ENCODE measurements at places on chromosomes 7 and 10. TPM values are rescaled to one million over a fixed set of nuclear protein-coding genes. Genes with fewer than 3 reads are reported as not detected.

GRCh38 chr10:53477313-53477675 is 704.7 kb upstream of the MBL2 start:
- H3K27ac ChIP-seq = no peak overlapping the region
- H3K27me3 ChIP-seq = 0 out of 2 replicates have a peak, but pooled peaks cover 12% of the 10 kb centered on the region
- H3K36me3 ChIP-seq = no peaks in the 10 kb centered on the region
- H3K4me3 ChIP-seq = no peak overlapping the region
- no peaks in the 10 kb centered on the region for H3K4me1 ChIP-seq
- DNase-seq = no peak

The PNLIPRP2 gene
- total RNA-seq = not detected

DNA sequence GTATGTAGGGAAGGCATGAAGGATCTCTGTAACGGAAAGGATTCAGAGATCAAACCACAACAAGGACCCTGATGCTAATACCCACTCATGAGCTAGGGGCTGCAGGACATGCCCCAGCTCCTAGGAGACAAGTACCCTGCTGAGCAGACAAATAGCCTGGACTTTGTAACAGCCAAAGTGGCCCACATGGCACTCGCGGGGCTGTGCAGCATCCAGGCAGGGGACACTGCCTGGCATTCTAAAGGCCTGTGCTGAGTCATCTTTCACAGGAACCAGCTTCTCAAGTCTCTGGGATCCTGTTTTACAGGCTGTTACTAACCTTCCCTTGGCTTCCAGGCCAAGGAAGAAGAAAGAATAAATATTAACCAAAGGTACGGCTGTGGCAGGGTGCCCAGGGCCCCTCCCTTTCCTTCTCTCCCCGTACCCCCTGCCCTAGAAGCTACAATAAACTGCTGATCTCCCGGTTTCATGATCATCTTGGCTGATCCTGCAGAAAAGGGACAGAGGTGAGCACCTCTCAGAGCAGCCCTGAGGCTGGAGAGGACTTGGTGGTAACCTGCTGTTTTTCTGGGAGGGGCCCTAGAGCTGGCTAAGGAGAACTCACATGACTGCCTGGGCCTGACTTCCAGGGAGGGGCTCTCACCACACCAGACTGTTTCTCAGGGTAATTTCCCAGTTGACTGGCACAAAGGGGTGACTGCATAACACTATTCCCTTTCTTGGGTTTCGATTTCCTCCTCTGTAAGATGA is 4.2 kb upstream of the RPEL1 start:
- no peaks in the 10 kb centered on the region for H3K36me3 ChIP-seq
- H3K4me3 ChIP-seq = peak overlapping the region; percentile 16
- peak; percentile 98 for DNase-seq
- peak overlapping the region; percentile 100 for H3K27ac ChIP-seq
- H3K27me3 ChIP-seq = no peaks in the 10 kb centered on the region

GRCh38 chr10:25059990-25060389 is 43.6 kb downstream of the THNSL1 start:
- no peaks in the 10 kb centered on the region for H3K27me3 ChIP-seq
- peak overlapping the region; percentile 25 for H3K27ac ChIP-seq
- H3K36me3 ChIP-seq = no peaks in the 10 kb centered on the region
- H3K4me3 ChIP-seq = 0 out of 2 replicates have a peak overlapping the region, but pooled peaks have one; percentile 18
- DNase-seq = peak; percentile 89

The C10orf67 gene
- total RNA-seq = 0.15 TPM

DNA sequence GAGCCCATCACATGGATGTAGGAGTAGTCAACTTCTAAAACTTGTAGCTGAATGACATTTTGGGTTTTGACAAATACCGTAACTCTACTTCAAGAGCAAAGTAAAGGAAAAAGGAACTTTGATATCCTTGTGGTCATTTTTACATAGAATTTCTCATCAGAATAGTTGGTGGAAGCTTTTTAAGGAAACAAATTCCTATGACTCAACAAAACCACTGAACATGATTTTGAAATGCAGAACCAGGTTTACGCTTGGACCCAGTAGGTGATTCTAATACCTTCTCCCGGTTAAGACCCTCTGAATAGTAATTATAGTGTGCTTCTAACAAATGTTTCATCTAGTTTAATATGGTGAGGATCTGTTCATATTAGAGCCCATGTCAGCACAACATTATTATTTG is 307.8 kb downstream of the GPR37 start:
- H3K27me3 ChIP-seq = no peaks in the 10 kb centered on the region
- H3K4me3 ChIP-seq = no peak overlapping the region
- DNase-seq = peak; percentile 55
- H3K4me1 ChIP-seq = peaks cover 20% of the 10 kb centered on the region
- no peak overlapping the region for H3K27ac ChIP-seq

DNA sequence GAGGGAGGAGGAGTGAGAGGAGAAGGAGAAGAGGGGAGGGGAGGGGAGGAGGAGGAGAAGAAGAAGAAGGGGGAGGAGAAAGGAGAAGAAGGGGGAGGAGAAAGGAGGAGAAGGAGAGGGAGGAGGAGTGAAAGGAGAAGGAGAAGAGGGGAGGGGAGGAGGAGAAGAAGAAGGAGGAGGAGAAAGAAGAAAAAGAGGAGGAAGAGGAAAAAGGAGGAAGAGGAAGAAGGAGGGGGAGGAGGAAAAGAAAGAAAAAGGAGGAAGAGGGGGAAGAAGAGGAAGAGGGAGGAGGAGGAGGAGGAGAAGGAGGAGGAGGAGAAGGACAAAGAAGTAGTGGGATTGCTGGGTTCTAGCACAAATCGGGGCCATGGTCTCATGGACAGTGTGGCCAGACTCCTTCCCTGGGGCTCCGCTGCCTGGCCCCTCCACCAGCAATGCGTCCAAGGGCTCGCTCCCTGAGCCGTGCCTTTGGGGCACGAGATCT is 4.2 kb upstream of the MAFK start:
- H3K27me3 ChIP-seq = no peaks in the 10 kb centered on the region
- no peak overlapping the region for H3K27ac ChIP-seq
- DNase-seq = peak; percentile 36
- H3K4me3 ChIP-seq = peak overlapping the region; percentile 9
- no peaks in the 10 kb centered on the region for H3K36me3 ChIP-seq

DNA sequence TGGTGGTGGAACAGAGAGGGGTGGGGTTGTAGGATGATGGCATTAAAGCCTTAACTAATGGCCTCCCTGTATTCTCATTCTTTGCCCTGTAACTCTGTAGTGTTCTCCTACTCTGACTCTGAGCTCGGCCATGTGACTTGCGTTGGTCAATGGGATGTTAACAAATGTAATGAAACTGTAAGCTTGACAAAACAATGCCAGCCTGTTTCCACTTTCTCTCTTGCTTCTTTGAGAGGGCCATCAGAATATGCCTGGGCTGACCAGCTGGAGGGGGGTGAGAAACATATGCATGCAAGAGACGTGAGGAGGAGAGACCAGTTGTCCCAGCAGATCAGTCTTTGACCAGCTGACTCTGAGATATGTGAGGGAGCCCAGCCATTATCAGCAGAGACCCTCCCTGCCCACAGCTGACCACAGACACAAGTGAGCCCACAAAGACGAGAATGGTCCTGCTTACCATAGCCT is 100.6 kb downstream of the ICA1 start:
- no peak overlapping the region for H3K4me3 ChIP-seq
- no peak for DNase-seq
- no peak overlapping the region for H3K27ac ChIP-seq
- H3K27me3 ChIP-seq = no peaks in the 10 kb centered on the region
- no peaks in the 10 kb centered on the region for H3K4me1 ChIP-seq

The SCART1 gene
- 2.4 TPM for total RNA-seq

The FZD8 gene
- 275 TPM for total RNA-seq

The ZNF804B gene
- not detected for total RNA-seq

The PANK1 gene
- total RNA-seq = 2.0 TPM

DNA sequence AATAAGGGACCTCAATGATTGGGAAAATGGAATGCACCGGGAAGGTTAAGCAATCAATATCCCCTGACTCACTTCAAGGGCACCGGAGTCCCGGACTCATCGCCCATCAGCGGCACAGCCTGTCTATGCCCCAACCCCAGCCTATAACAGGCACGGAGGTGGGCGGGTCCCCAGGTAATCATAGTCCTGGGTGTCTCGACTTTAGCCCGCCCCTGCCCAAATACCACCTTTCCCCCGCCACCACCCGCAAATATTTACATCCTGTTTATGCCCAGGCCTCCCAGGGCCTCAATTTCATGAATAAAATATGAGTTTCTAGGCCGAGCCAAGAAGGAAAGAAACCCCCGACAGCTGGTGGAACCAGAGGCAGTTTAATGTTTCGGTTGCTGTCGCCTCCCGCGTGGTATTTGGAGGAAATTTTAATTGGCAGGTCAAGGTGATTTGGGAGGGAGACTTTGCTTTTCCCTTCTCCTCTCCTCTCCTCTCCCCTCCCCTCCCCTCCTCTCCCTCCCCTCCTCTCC is 15.6 kb upstream of the RFC2 start:
- no peaks in the 10 kb centered on the region for H3K36me3 ChIP-seq
- H3K27ac ChIP-seq = no peak overlapping the region
- H3K27me3 ChIP-seq = no peaks in the 10 kb centered on the region
- peak overlapping the region; percentile 79 for H3K4me3 ChIP-seq

GRCh38 chr7:33646891-33647391 is 258.4 kb upstream of the BMPER start:
- no peak overlapping the region for H3K4me3 ChIP-seq
- H3K27ac ChIP-seq = no peak overlapping the region
- no peak for DNase-seq
- H3K27me3 ChIP-seq = no peaks in the 10 kb centered on the region
- no peaks in the 10 kb centered on the region for H3K36me3 ChIP-seq
- 0 out of 2 replicates have a peak, but pooled peaks cover 3% of the 10 kb centered on the region for H3K4me1 ChIP-seq
